NCI-H2171 (cell line): ENCODE measurements at places on chromosomes 3 and 15.

- no peak for DNase-seq
These were observed 11.3 kb downstream of the RYR3 start for GRCh38 chr15:33322091-33322490.

DNA sequence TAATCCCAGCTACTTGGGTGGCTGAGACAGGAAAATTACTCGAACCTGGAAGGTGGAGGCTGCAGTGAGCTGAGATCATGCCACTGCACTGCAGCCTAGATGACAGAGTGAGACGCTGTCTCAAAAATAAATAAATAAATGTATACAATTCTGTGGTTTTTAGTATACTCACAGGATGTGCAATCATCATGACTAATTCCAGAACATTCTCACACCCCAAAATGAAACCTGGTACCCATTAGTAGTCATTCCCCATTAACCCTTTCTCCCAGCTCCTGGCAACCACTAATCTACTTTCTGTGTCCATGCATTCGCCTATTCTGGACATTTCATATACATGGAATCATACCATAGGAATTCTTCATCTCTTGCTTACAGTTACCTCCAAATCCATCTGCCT, 44.5 kb downstream of the LRRFIP2 start:
- no peak for DNase-seq

GRCh38 chr3:129549006-129549800, 6.2 kb downstream of the H1-8 start:
- no peak for DNase-seq

DNA sequence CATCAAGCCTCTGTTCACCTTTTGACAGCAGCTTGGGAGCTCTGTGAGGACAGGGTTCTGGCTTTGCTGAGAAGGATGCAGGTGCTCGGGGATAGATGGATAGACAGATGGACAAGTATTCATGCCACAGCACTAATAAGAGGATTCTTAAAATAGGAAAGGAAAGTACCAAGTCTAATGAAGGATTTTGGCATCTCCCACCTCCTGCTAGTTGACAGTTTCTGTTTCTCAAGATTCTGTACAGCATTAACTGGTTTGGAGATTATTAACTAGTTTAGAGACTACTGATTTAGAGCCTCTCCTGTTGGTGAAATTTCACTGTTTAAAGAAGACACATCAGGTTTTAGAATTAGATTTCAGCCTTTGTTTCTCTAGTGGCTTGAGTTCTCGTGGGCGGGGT, 152.3 kb downstream of the CACNA1D start:
- DNase-seq = no peak

DNA sequence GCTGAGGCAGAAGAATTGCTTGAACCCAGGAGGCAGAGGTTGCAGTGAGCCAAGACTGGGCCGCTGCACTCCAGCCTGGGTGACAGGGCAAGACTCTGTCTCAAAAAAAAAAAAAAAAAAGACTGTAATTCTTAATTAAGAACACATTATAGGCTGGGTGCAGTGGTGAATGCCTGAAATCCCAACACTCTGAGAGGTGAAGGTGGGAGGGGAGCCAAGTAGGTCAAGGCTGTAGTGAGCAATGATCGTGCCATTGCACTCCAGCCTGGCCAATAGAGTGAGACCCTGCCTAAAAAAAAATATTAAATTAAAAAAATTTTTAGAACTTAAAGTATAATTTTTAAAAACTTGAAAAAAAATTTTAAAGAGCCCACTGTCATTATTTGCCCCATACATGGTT, 13.4 kb upstream of the ARPIN start:
- no peak for DNase-seq

DNA sequence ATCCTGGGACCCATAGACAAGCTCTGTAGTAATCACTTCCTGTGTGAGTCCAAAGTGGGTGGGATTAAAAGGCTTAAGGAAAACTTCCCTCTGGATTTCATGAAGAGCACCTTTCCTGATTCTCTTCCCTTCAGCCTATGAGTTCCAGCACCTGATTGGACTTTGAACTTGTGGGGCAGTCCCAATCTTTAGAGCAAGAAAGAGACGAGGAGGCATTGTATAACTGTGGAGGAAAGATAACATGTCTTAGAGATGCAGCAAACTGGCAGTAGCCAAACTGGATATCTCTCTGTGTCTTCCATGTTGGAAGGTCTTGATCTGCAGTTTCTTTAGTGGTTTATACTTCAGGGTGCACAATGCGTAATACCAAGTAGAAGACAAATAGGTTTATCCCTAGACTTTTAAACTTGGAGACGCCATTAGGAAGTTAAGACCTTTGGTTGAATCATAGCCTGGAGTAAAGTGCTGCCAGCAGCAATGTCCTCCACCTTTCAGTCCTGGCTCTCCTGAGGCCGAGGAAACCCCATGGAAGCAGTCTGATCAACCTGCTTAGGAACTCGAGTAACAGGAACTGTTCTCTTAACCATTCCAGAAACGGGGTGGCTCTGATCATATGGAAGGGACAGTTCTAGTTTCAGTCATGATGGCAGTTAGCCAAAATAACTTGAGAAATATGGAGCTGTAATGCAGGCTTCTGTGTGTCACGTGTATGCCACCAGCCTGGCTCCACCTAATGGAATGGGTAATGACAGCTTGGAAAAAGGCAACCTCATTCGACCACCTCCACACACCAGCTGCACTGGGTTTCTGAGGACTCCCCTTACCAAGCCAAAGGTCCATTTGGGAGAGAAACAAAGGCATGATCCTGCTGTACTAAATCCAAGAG, 4.7 kb downstream of the EIF1B start:
- DNase-seq = no peak

DNA sequence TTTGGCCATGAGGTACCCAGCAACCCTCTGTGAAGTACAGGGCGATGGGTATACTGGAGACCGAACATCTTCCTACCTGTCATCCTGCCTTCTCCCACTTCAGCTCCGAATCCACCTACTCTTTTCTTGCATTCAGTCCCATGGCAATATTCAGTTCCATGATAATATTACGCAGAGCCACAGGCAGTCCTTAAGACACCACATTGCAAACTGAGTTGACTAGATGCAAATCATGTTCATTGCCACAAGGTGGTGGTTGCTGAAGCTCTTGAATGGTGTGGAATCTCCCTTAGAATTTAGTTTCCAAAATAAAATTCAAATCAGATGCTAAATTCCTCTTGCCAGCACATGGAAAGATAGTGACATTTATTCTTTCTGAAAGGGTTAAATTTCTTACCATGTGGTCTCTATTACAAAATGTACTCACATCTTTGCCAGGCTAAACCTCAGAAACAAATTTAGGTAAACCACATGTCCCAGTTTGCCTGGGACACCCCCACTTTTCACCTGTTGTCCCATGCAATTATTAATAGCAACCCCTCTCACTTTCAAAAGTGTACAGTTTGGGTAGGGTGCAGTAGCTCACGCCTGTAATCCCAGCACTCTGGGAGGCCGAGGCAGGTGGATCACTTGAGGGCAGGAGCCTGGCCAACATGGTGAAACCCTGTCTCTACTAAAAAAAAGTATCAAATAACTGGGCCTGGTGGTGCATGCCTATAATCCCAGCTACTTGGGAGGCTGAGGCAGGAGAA, 1.7 kb upstream of the NME9 start:
- DNase-seq = no peak

DNA sequence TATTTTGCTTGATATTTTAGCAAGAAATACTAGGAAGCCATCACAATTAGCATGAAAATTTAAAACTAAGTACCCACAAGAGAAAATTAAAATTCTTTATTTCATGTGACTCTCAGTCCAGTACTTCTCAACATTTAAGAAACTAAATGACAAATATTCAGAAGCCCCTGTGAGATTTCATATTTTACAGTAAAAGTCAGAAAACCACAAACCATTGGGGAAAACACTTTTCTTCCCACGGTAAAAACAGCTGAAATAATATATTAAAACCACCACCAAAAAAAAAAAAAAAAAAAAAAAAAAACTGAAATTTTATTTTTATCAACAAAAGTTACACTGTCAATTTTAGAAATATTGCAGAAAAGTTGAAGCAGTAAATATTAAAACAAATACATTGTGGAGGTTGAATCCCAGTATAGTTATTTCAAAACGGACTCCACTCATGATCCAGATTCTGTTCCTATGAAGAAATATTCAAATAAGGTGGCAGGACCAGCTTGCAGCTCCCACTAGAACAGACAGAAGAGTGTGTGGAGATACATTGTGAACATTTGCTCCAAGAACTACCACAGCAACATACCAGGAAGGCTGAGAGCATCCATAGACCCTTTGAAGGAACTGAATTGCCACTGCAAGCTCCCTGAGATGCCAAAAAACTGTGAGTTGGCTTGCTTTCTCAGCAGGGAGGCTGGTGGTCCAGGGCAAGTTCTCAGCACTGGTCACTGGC, 308.2 kb downstream of the CTNNB1 start:
- no peak for DNase-seq

- no peak for DNase-seq
These were observed 62.6 kb downstream of the EIF4E3 start for GRCh38 chr3:71662568-71662967.

GRCh38 chr15:63945007-63945788, 101.1 kb downstream of the DAPK2 start:
- peak; percentile 26 for DNase-seq

- DNase-seq = no peak
These were observed 28.9 kb upstream of the DRD3 start for GRCh38 chr3:114207768-114208167.

- DNase-seq = no peak
These were observed 16.5 kb downstream of the PML start for GRCh38 chr15:74010929-74011540.

GRCh38 chr3:177513815-177514610, 316.7 kb upstream of the TBL1XR1 start:
- no peak for DNase-seq

DNA sequence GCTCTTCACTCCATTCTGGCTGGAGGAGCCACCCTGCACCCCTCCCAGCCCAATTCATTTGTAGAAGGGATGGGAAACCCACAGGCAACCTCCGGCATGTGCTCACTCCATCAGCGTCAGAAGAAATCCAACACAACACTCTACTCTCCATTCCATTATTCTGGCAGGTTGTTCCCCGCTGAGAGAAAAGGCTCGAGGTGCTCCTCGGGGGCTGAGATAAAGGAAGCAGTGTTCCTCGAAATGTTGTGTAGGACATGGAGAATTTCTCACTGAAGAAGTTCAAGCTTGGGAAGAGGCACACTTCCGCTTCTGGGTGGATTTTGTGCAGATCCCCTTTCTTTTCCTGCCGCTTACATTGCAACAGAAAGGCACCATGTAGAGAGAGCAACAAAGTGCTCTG, 355.0 kb upstream of the CFAP20DC start:
- no peak for DNase-seq

DNA sequence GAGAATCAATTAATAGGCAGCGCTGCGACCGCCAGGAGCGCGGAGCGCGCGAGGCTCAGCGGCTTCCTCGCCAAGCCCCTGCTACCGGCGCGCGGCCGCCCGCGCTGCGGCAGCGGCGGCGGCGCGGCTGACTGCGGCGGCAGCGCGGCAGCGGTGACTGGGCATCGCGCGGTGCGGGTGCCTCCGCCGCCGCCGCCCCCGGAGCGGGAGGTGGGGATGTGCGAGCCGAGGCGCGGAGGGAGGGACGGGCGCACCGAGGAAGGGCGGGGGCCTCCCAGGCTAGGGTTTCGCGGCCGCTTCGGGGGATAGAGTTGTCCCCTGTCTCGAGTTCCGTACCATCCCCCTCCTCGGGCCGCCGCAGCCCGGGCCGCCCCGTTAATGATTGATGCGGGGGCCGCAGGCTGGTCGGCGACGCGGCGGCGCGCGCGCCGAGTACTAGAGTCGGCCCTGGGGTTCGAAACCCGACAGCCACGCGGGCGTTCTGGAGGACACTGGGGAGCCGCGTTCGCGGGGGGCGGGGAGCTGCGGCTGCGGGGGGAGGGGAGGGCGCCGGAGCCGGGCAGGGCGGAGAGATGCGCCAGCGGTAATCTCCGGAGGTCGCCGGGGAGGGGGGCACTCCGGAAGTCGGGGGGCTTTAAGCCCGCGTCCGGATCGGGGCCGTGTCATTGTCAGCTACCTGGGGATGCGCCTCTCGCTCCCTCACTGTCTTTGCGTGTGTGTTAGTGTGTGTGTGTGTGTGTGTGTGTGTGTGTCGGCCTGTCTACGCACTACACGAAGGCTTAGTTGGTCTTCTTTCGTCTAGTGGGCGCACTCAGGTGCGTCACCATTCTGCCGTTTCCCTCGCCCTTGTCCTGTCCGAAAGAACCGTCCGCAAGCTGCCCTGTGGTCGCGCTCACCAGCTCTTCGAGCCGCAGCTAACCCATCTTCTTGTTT, at the start of gene PAQR9:
Gene PAQR9, minus strand, starts transcription at position 159 of the 933 bp plus-strand sequence. CDS start 338 bp downstream, outside the sequence.
- peak; percentile 46 for DNase-seq

- DNase-seq = no peak
These were observed 73.3 kb downstream of the NSMCE3 start for GRCh38 chr15:29196290-29196689.

- no peak for DNase-seq
These were observed 293.8 kb downstream of the CHST2 start for GRCh38 chr3:143413372-143413771.

GRCh38 chr3:188053036-188053340, 101.0 kb upstream of the LPP start:
- no peak for DNase-seq

- no peak for DNase-seq
These were observed 14.1 kb downstream of the ST3GAL6 start for GRCh38 chr3:98777286-98777685.

- no peak for DNase-seq
These were observed 102.9 kb downstream of the PDZRN3 start for GRCh38 chr3:73521734-73522336.

GRCh38 chr3:185934767-185935464, 2.9 kb downstream of the TRA2B start:
- no peak for DNase-seq

GRCh38 chr3:11601446-11602238, 42.1 kb downstream of the VGLL4 start:
- no peak for DNase-seq

- DNase-seq = no peak
These were observed 862.5 kb downstream of the CADM2 start for GRCh38 chr3:85821130-85821756.

GRCh38 chr3:178308771-178309170, 227.5 kb upstream of the KCNMB2 start:
- no peak for DNase-seq

GRCh38 chr3:123657568-123657967, 72.7 kb upstream of the HACD2 start:
- no peak for DNase-seq

GRCh38 chr15:94252906-94253491, 21.6 kb downstream of the MCTP2 start:
- no peak for DNase-seq

DNA sequence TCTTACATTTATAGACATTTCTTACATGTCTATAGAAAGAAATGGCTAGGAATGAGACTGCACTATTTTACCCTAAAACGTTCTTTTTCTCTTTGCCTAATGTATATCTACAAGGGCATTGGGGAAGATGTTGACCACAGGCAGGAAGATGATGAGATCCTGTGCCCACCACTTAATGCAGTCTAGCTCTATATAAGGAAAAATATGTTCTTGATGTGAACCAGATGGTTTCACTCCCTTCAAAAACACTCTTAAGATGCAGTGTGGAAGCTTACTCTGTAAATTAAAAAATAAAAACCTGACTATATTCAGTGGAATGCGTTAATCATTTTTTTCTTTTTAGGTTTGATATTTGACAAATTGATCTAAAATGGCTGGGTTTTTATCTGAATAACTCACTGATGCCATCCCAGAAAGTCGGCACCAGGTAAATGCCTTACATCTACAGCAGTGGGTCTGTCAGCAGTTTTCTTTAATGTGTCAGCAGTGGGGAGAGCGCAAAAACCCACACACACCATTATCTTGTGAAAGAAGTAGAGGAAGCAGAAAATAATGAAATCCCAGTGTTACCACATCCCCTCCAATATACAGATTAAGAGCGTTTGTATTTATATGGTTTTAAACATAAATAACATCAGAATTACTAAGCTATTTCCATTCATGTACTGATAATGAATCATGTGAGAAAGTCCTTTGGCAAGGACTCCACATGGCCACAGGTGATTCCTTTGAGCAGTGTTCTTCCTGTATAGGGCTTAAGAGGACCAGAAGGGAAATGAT, 10.1 kb downstream of the AGTR1 start:
- DNase-seq = no peak
